ENCODE measurements at places on chromosomes 7 and 10.

GRCh38 chr7:155223503-155223902 lies 74.2 kb upstream of the INSIG1 start:
- no peak for DNase-seq

DNA sequence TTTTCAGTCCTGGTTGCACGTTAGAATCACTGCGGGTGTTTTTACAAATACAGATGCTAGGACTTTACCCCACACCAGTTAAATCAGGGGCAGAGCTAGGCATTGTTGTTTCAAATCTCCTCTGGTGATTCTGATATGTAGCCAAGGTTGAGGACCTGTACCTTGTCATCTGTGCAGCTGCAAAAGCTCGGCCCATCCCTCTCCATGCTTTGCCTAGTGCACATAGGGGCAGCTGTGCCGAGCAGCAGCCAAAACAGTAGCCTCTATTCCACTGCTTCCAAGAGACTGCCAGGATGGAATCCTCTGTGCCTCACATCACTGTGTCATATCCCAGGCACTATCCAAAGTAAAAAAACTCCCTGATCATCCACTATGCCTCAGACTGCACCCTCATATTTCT lies 181.3 kb downstream of the CDK14 start:
- DNase-seq, result no peak

GRCh38 chr10:17092216-17092944 lies 37.2 kb downstream of the CUBN start:
- no peak for DNase-seq

GRCh38 chr10:122140941-122141623 lies 130.0 kb upstream of the BTBD16 start:
- DNase-seq, result no peak

DNA sequence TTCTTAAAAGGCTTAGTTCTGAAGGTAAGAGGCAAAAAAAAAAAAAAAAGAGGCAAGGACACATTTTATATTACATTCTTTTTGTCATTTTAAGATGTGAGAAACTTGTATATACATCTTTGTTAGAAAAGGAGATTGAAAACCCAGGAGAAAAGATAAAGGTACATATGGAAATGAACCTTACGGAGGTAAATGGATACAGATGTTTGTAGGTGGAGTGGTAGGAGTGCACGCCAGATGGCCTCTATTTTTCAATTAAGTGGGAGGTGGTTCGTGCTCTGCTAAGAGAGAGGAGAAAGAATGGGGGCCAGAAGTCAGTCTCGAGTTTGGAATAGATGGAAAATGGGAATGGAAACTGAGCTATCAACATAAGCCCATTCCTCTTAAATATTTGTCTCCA lies 622.5 kb upstream of the GHITM start:
- DNase-seq, result no peak

All from activated T-helper 1 cell treated with anti-CD3 and anti-CD28 coated beads, Interleukin-2, amount 50 U/mL, for 16 hours (primary cell).